ENCODE measurements at places on chromosomes 2 and 18.
A peak's percentile ranks its signal among the peaks of the same experiment; 100 is the strongest.

- H3K4me1 ChIP-seq = peaks cover 2% of the 10 kb centered on the region
- no peaks in the 10 kb centered on the region for H3K27me3 ChIP-seq
- H3K4me3 ChIP-seq = no peak overlapping the region
- DNase-seq = no peak
- no peak overlapping the region for H3K27ac ChIP-seq
- H3K36me3 ChIP-seq = no peaks in the 10 kb centered on the region
Measured at GRCh38 chr2:99348173-99348572, 11.0 kb downstream of the EIF5B start.

GRCh38 chr2:189406586-189407233, 34.6 kb upstream of the WDR75 start:
- H3K4me1 ChIP-seq = no peaks in the 10 kb centered on the region
- H3K27me3 ChIP-seq = no peaks in the 10 kb centered on the region
- H3K27ac ChIP-seq = no peak overlapping the region
- DNase-seq = no peak

- no peak for DNase-seq
- no peaks in the 10 kb centered on the region for H3K36me3 ChIP-seq
- H3K4me1 ChIP-seq = no peaks in the 10 kb centered on the region
- H3K27ac ChIP-seq = no peak overlapping the region
Measured at GRCh38 chr18:1062588-1062987, 157.9 kb downstream of the ADCYAP1 start.

DNA sequence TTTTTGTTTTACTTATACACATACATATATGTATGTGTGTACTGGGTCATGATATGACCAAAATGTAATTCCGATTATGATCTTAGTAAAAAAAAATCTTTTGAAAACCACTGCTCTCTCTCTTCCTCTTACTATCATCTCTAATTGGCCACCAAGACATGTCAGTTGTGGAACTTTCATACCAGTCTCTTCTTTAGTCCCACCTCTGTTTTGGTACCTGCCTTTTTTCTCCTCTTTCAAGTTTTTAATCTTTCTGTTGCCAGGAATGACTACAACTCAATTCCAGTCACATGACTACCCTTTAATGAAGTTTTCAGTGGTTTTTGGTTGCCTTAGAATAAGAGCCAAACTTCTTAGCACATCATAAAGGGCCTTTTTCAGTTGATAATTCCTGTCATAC, 17.1 kb downstream of the RBM44 start:
- no peak overlapping the region for H3K27ac ChIP-seq
- no peaks in the 10 kb centered on the region for H3K27me3 ChIP-seq
- no peaks in the 10 kb centered on the region for H3K4me1 ChIP-seq

DNA sequence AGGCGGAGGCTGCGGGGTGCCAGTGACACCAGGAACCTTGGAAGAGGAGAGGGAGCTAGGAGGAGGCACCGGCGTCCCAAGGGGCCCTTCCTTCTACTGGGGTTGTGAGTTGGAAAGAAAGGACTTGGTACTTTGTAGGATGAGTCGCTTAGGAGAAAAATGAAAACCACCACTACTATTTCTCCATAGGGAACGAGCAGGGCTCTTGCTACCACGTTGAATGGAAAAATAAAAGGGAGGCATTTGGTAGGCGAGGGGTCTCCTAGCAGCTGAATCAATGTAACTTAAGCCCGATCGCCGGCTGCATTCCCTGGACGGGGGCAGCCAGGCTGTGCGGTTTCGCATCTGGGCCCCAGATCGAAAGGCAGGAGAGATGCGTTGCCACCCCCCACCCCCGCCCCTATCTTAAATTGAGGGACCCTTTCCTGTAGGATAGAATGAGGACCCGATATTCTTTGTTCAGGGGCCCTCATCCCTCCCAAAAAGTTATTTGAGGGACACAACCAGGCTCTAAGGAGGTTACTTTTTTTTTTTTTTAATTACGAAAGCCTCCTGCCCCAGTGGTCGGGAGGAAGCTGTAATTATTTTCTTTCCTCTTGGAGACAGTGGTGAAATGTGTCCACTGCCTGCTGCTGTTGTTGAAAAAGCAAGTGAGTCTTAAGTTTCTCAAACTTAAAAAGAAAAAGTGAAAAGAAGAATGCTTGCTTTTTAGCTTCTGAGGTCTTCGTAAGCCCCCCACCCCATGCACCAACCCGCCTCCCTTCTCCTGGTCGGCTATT, 1.3 kb downstream of the IGFBP2 start:
- no peak for DNase-seq
- H3K27me3 ChIP-seq = peaks cover 3% of the 10 kb centered on the region
- peak overlapping the region; percentile 95 for H3K4me3 ChIP-seq
- peaks cover 19% of the 10 kb centered on the region for H3K4me1 ChIP-seq
- H3K36me3 ChIP-seq = peaks cover 7% of the 10 kb centered on the region
- H3K27ac ChIP-seq = peak overlapping the region; percentile 91

GRCh38 chr2:34161549-34161948, 562.5 kb upstream of the FAM98A start:
- H3K36me3 ChIP-seq = no peaks in the 10 kb centered on the region
- H3K4me1 ChIP-seq = no peaks in the 10 kb centered on the region
- H3K27ac ChIP-seq = no peak overlapping the region
- H3K27me3 ChIP-seq = no peaks in the 10 kb centered on the region
- DNase-seq = no peak
- no peak overlapping the region for H3K4me3 ChIP-seq

GRCh38 chr18:25467226-25467987, 115.4 kb upstream of the ZNF521 start:
- H3K27ac ChIP-seq = no peak overlapping the region

DNA sequence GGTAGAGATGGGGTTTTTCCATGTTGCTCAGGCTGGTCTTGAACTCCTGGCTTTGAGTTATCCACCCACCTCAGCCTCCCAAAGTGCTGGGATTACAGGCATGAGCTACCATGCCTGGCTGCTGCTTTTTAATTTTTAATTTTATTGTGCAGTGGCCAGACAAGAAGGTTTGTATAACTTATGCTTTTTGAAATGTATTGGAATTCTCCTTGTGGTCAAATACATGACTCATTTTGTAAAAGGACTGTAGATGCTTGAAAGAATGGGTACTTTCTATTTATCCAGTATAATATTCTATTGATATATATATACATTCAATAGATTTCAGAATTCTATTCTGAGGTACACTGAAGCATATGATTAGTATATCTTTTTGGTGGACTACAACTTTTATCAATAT, 82.6 kb upstream of the ST3GAL5 start:
- no peaks in the 10 kb centered on the region for H3K27me3 ChIP-seq
- DNase-seq = no peak
- H3K4me1 ChIP-seq = no peaks in the 10 kb centered on the region
- H3K4me3 ChIP-seq = no peak overlapping the region
- H3K36me3 ChIP-seq = no peaks in the 10 kb centered on the region

DNA sequence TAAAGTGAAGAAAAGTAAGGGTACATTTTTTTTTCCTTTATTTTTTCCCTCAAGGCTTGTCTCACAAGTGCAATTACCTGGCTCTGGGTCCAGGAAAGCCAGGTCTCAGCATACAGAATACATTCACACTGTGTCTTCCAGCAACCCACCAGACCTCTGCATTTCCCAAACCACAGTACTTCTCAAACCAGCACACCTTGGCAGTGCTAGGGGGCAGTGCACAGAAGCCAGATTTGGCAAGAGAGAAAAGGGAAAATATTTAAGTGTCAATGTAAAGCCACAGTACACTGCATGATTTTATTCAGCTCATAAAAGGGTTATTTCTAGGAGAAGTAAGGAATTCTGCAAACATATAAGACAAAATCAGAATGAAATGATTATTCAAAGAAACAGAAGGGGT, 172.8 kb downstream of the NRXN1 start:
- DNase-seq = no peak
- H3K4me1 ChIP-seq = no peaks in the 10 kb centered on the region
- H3K27me3 ChIP-seq = no peaks in the 10 kb centered on the region
- H3K4me3 ChIP-seq = no peak overlapping the region
- no peak overlapping the region for H3K27ac ChIP-seq

DNA sequence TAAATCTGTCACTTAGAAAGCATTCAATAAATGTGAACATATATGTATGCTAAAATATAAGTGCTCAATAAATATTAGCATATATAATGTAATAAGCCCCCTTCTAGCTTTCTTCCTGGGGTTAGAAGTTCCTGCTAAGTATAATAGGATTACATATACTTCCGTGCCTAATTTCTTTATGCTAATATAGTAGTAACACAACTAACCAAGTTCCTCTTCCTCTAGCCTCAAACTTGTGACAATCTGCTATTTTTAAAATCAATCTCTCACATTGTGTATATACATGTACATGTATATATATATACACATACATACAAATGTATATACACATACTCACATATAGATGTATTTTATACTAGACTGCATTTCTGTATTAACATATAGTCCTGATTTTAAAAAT, 32.2 kb downstream of the TLK1 start:
- H3K27me3 ChIP-seq = no peaks in the 10 kb centered on the region
- no peak for DNase-seq
- no peaks in the 10 kb centered on the region for H3K4me1 ChIP-seq
- H3K36me3 ChIP-seq = no peaks in the 10 kb centered on the region
- H3K4me3 ChIP-seq = no peak overlapping the region

GRCh38 chr2:129934044-129934822, 45.2 kb upstream of the RAB6C start:
- no peak for DNase-seq
- peak overlapping the region; percentile 67 for H3K4me3 ChIP-seq
- peaks cover 27% of the 10 kb centered on the region for H3K4me1 ChIP-seq
- no peaks in the 10 kb centered on the region for H3K27me3 ChIP-seq

DNA sequence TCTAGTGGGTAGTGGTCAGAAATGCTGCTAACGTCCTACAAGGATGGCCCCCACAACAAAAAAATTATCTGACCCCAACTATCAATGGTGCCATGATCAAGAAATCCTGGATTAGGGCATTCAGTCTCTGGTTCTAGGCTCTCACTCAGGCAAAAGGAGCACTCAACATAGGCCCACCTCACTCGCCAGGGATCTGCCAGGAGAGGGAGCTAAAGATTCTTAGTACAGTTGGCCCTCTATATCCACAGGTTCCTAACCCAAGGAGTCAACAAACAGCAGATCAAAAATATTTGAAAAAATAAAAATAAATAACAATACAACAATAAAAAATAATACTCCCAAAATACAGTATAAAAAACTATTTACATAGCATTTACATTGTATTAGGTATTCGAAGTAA, 10.0 kb downstream of the SLC4A5 start:
- H3K4me1 ChIP-seq = no peaks in the 10 kb centered on the region
- no peak overlapping the region for H3K4me3 ChIP-seq
- H3K27ac ChIP-seq = no peak overlapping the region
- no peaks in the 10 kb centered on the region for H3K36me3 ChIP-seq

- H3K36me3 ChIP-seq = peaks cover 10% of the 10 kb centered on the region
- peak overlapping the region; percentile 91 for H3K4me3 ChIP-seq
- H3K27me3 ChIP-seq = no peaks in the 10 kb centered on the region
- DNase-seq = peak; percentile 72
- peak overlapping the region; percentile 86 for H3K27ac ChIP-seq
Measured at GRCh38 chr2:65228263-65228750, 676 bp downstream of the ACTR2 start.

- no peaks in the 10 kb centered on the region for H3K36me3 ChIP-seq
- H3K27me3 ChIP-seq = no peaks in the 10 kb centered on the region
- H3K4me1 ChIP-seq = no peaks in the 10 kb centered on the region
- no peak overlapping the region for H3K4me3 ChIP-seq
- H3K27ac ChIP-seq = no peak overlapping the region
Measured at GRCh38 chr2:60234274-60234986, 319.0 kb downstream of the BCL11A start.

All from trophoblast cell (in vitro differentiated cells and primary cell).